ENCODE measurements at places on chromosomes 6 and 20.

- DNase-seq, result no peak
Measured at GRCh38 chr6:84348801-84349200, 121.4 kb upstream of the CEP162 start.

- DNase-seq, result no peak
Measured at GRCh38 chr6:93235775-93236174, 183.6 kb downstream of the EPHA7 start.

GRCh38 chr6:8492536-8493133, 57.3 kb upstream of the SLC35B3 start:
- no peak for DNase-seq

DNA sequence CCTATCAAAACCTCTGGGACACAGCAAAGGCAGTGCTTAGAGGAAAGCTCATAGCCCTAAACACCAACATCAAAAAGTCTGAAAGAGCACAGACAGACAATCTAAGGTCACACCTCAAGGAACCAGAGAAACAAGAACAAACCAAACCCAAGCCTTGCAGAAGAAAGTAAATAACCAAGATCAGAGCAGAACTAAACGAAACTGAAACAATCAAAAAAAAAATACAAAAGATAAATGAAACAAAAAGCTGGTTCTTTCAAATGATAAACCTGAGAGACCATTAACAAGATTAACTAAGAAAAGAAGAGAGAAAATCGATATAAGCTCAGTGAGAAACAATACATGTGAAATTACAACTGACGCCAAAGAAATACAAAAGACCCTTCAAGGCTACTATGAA, 34.8 kb upstream of the RUNX2 start:
- DNase-seq, result peak; percentile 36

- DNase-seq, result no peak
Measured at GRCh38 chr20:24364482-24364881, 104.9 kb upstream of the SYNDIG1 start.

DNA sequence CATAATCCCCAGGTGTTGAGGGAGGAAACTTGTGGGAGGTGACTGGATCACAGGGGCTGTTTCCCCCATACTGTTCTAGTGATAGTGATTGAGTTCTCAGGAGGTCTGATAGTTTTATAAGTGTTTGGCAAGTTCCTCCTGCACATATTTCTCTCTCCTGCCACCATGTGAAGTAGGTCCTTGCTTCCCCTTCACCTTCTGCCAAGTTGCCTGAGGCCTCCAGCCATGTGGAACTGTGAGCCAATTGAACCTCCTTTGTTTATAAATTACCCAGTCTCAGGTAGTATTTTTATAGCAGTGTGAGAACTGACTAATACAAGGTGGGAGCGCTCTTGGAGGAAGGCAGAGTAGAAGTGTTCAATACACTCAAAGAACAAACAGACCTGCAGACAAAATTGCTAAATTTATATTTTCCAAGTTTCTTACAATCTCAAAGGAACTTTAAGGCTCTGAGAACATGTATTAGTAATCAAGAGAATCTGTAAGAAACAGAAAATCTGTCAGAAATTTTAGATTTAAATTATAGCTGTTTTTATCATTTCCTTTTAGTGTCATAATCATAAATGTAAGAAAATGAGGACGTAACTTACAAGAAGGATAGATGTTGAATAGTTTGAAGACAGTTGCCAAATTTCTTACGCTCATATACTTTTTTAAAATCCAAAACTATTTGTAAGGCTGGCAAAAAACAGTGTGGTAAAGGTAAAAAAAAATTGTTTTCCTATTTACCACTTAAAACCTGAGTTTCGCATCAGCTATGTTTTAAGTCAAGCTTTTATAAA, 77.7 kb downstream of the ASCC3 start:
- no peak for DNase-seq

DNA sequence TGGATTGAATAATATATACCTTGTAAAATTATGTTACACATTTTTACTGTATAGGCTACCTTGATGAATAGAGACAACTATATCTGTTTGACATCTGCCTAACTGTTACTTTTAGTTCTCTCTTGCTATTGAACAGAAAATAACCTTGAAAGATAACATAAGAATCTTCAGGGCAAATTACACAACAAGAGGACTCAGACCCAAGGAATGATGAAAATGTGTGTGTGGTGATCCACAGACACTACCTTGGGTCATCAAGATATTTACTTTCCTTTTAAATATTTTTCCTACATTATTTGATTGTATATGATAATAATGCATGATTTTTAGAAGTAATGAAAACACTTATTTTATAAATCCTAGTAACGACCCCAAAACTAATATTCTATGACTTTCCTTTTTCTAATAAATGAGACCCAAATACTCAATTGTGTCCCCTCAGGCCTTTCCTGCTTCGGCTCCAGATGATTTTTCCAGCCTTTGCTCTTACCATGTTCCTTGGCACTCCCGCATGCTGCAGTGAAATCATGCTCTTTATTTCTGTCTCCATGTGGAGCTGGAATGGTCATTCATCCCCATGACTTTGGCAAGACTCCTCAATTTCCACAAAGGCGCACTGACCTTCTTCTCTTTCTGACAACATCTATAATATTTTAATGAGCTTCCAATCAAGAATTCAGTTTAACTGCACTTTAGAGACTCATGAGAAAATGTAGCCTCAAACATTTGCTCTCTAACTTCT, 187.6 kb downstream of the EPM2A start:
- no peak for DNase-seq

DNA sequence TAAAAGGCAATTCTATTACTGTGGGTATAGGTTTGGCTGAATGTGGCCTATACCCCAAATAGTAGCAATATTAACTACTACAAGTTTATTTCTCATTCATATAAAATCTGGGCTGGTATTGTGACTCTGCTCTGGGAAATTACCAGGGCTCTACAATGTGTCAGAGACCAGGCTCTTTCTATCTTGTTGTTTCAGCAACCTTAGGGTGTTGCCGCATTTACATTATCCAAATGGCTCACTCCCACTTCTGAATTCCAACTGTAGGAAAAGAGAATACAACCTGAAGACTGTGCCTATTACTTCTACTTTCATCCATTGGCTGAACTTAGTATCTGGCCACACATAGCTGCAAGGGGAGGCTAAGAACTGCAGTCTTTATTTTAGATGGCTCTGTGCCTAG, 106.7 kb upstream of the CENPW start:
- no peak for DNase-seq

GRCh38 chr20:38725931-38726803, 1.9 kb downstream of the SLC32A1 start:
- DNase-seq, result peak; percentile 44

DNA sequence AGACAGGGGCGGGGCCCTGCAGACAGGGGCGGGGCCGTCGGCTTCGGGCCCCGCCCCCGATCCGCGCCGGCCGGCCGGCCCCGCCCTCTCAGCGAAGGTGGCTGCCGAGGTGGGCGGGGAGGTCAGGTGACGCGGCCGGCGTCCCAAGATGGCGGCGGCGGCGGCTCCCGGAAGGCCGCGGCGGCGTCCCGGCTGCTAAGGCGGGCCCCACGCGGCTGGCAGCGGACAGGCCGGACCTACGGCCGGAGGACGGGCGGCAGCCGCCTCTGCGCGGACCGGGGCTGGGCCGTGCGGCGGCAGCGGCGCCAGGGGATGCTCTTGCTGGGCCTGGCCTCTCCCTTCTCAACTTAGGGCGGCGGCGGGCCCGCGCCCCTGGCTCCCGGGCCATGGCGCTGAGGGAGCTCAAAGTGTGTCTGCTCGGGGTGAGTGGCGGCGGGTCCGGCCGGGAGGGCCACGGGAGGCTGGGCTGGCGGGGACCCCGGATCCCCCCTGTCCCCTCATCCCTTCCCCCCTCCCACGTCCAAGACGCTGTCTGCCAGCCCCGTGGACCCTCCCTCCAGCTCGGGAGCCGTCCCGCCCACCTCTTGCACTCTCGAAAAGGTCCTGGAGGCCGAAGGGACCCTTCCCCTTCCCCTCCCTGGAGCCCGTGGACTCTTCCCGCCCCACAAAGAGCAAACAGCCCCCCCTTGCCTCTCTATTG, at the start of gene RAB22A:
RAB22A (plus strand) TSS at position 125 of the 700 bp plus-strand sequence; CDS start at position 387, 262 bp downstream.
- DNase-seq, result peak; percentile 79

DNA sequence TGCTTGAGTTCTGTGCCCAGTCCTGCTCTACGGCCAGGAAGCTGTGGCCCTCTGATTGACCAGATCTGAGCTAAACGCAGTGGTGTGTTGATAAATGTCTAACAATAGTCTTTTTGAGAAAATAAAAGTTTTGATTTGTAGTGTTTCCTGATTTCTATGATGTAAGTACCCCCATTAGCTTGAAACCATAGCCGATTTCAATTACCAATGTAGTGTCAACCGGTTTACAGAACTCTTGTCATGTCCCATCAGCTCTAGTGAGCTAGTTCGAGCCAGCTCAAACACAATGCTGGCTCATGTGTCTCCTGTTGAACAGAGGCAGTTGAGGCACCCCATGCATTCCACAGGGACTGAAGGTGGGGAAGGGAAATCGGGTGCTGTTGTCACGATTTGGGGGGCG, 56.7 kb upstream of the ZMYND8 start:
- DNase-seq, result no peak

GRCh38 chr6:132663661-132664060, 4.7 kb upstream of the TAAR1 start:
- DNase-seq, result no peak
